ENCODE measurements at places on chromosomes 7 and 10.

GRCh38 chr10:92727550-92727949 is 37.8 kb downstream of the HHEX start:
- no peak for DNase-seq

- DNase-seq: no peak
Observed at GRCh38 chr10:43192884-43193283, 54.6 kb downstream of the CSGALNACT2 start.

DNA sequence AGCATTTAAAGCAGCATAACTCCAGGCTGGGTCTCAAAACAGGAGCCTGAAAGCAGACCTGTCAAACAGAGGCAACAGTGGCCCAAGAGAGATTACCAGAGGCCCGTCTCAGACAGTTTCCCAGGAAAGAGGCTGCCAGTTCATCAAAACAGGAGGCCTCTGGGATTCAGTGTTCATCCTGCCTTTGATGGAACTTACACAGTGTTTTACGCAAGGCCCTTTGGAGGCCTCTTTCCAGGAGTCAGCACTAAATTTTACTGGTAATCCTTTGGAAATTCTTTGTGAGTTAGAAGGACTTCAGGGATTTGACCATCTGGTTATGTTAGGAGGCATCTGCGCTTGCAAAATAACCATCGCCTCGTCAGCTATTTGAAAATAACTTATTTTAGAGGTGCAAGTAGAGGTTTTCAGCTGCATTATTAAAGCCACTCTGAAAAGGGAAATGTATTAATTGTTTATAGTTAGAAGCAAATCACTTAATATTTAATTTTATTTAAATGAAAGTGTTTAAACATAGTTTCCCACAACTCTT is 501.2 kb upstream of the COBL start:
- no peak for DNase-seq

GRCh38 chr10:34651416-34652195 is 163.5 kb downstream of the PARD3 start:
- no peak for DNase-seq

- DNase-seq: no peak
Observed at GRCh38 chr10:14779001-14779651, 4.4 kb upstream of the FAM107B start.

GRCh38 chr10:70354556-70354955 is 27.9 kb downstream of the LRRC20 start:
- no peak for DNase-seq

DNA sequence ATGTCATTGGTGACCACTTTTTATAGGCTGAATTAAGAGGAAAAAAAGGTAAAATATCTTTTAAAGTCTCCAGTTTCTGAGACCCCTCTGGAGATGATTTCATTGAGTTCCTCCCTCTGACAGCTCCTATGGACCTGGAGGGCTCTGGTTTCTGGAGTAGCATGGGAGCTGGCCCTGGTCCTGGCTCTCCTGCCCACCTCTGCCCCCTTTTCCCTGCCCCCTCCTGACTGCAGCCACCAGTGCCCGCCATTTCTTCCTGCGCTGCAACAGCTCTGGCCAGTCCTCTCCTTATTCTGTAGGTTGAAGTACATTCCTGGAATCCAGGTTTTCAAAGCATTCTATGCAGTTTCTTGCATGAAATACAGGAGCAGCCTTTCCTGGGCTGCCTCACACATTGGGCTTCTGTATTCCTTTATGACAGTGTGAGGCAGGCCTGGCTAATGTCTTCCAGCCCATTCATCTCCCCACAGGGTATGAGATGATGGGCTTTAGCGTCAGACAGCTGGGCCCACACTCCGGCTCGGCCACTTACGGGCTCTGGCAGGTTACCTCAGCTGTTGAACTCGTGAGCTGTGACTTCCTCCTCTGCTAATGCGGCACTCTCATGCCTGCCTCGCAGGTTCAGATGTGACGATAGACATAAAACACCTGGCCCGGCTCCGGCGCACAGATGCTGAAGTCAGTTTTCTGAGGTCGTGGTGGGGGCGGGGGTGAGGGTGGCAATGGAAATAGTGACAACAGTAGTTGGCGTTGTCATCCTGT is 101.7 kb downstream of the MGMT start:
- DNase-seq: no peak

GRCh38 chr7:117895276-117895675 is 22.0 kb upstream of the CTTNBP2 start:
- DNase-seq: no peak

DNA sequence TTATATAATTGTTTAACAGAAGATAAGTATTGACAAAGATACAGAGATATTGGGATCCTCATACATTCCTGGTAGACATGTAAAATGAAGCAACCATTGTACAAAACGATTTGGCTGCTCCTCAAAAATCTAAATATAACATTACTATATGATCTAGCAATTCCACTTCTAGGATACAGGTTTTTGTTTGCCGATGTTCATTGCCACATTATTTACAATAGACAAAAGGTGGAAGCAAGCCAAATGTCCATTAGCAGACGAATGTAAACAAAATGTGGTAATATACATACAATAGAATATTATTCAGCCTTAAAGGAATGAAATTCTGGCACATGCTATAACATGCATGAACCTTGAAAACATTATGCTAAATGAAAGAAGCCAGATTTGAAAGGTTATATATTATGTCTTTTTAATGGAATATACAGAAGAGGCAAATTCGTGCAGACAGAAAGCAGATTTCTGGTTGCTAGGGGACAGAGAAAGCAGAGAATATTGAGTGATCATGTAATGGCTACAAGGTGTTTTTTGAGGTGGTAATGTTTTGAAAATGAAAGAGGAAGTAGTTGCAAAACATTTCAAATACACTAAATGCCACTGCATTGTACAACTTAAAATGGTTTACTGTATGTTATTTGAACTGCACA is 44.9 kb downstream of the POLR1F start:
- DNase-seq: no peak

DNA sequence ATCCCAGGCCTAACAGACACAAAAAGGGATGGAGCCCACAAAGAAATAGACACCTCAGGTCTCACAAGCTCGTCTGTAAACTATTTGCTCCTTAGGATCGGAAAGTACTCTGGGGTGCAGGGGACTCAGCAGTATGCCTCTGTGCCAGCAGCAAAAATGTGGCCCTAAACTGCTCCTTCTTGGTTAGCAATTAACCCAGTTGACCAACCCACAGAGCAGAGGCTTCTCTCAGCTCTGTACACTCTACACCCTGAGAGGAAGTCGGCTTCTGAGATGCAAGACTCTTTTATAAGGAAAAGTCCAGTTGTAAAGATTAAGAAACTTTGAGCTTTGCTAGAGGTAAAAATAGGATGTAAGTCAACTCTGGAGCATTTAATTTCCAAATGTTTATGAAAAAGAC is 156.3 kb upstream of the PRSS58 start:
- no peak for DNase-seq

GRCh38 chr7:30312178-30312577 is 27.8 kb downstream of the ZNRF2 start:
- no peak for DNase-seq

DNA sequence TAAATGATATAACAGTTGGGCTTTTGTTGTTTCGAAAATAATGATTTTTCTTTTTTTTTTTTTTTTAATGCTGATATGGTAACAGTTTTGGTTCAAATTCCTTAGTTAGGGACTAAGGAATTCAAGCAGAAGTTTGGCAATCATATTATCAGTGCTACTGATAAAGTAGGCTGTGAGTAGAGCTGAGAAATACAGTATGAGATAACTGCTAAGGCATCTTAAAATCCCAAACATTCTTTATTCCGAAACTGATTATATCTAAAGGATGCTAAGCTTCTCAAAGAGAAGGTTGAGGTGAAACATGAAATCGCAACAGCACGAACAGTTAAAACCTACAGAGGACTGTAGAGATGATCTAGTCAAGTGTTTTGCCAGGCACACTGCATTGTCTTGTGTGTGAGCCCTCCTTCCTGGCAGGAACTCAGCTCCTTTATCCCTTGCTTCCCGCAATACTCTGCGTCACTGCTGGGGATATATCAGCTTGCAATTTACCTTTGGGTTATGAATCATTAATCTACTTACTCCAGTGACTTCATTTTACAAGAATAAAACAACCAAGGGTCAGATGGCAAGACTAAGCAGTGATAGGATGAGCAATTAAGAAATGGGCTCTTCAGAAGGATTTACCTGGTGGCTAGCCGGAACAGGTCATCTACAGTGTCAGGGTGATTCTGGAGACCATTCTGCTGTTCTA is 36.7 kb downstream of the IRF5 start:
- DNase-seq: no peak

- DNase-seq: no peak
Observed at GRCh38 chr10:72093450-72093849, 5.1 kb upstream of the SPOCK2 start.

DNA sequence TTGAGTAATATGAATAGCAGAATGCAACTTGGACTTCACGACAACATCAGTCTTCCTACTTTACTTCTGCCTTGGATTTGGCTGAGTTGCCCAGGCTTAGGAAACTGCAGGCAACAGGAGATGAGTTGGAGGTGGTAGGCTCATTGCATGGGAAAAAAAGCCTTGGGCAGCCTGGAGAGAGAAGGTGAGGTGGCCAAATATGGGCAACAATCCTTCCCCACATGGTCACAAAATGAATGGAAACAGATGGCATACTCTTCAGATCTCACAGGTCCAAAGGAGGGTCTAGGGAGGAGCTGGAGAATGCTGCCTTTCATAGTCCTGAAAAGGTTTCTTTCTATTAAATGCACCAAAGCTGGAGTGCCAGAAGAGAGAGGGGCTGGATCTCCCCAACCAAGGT is 128.6 kb upstream of the AOAH start:
- no peak for DNase-seq

- DNase-seq: no peak
Observed at GRCh38 chr7:99195867-99196266, 12.0 kb downstream of the KPNA7 start.

GRCh38 chr10:114064151-114065048 is 20.7 kb downstream of the ADRB1 start:
- DNase-seq: no peak

DNA sequence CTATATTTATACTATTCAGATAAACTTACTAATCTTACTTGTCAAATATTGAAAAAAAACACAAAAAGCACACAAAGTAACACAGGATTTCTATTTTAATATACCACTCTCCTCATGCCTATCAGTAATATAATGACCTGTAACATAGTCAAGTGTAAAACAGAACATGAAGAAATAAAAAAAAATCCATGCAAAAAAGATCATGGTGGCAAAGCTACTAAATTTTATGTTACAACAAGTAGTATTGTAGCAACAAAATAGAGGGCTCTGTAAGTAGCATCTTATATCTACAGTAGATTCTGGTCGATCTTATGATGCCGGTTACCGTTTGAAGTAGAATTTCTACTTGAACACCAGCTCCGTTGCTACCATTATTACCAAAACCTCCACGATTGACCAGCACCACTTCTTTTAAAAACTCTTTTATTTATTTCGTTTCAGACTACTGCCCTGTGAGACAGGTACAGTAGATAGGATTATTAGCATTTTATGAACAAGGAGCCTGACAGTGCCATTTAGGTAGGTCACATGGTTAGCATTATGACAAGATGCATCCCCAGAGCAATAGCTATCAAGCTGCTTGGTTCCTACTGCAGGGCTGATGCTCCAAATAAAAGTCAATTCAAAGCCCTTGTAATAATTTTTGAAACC is 2.1 kb downstream of the CPED1 start:
- DNase-seq: no peak

DNA sequence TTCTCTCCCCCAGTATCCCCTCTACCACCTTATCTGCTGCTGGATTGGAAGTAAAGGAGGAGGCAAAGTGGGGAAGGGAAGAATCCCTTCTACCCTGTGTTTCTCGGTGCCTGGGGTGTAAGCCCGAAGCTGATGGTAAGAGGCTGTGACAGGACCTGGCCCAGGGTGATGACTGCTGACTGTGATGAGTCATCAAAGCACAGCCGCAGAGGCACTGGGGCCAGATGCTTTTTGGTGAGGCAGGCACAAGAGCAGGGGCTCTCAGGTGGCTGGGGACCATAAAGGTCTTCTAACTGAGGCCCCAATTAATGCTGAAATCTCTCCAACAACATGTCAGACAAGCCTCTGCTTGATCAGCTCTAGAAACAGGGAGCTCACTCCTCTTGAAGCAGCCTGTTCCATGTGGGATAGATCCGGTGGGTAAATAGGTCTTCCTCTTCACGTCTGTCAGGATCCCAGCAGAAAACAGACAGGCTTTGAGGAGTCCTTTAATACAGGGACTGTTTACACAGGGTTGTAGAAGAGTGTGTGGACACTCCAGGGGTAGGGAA is 86.1 kb upstream of the PCBD1 start:
- DNase-seq: no peak

- DNase-seq: no peak
Observed at GRCh38 chr10:103724074-103724473, 131.3 kb downstream of the SH3PXD2A start.

GRCh38 chr10:33066558-33067236 is 108.7 kb upstream of the ITGB1 start:
- no peak for DNase-seq

GRCh38 chr10:82136103-82136502 is 261.1 kb downstream of the NRG3 start:
- DNase-seq: no peak

- no peak for DNase-seq
Observed at GRCh38 chr10:88092973-88093372, 229.5 kb downstream of the PTEN start.

DNA sequence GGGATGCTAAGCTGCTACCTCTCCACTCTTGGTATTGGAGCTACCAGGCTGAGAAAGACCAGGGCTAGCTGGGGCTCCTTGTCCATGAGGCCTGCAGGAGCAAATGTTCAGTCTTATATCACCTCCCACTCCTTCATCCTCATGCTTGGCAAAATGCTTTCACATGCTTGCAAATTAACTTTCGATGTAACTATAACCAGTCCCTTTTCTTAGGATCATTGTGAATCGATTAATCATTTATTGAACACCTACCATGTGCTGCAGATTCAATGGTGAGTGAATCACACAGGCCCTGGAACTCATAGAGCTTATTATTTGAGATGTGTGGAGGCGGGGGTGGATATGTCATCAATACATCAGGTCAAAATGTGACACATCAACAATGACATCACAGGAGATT is 138.6 kb downstream of the EMX2 start:
- DNase-seq: no peak

GRCh38 chr10:102813734-102814452 is 23.3 kb downstream of the CYP17A1 start:
- DNase-seq: no peak

GRCh38 chr7:28509251-28510025 is 97.1 kb downstream of the CREB5 start:
- DNase-seq: no peak

DNA sequence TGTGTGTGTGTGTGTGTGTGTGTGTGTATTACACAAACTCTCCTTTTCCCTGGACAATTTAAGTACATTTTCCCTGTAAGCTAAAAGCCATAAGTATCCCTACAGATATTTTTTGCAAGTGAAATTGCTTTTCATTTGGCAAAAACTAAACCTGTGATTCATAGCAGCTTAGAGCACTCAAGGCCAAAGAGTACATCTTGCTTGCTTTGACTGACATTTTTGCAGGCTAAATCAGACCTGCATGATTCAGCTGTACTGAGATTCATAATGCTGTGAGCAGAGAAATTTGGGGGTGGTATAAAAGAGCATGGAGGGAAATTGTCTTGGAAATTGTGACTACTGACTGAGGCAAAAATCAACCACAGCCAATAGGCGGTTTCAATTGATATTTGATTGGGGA is 500.4 kb downstream of the GFRA1 start:
- DNase-seq: no peak

GRCh38 chr10:75542906-75543305 is 111.5 kb downstream of the LRMDA start:
- no peak for DNase-seq

- no peak for DNase-seq
Observed at GRCh38 chr10:92173996-92174395, 116.9 kb downstream of the CPEB3 start.

Data from WTC11 (cell line).